Fibroblast of skin of back (primary cell): ENCODE measurements at places on chromosomes 5 and 9.
A peak's percentile ranks its signal among the peaks of the same experiment; 100 is the strongest.

DNA sequence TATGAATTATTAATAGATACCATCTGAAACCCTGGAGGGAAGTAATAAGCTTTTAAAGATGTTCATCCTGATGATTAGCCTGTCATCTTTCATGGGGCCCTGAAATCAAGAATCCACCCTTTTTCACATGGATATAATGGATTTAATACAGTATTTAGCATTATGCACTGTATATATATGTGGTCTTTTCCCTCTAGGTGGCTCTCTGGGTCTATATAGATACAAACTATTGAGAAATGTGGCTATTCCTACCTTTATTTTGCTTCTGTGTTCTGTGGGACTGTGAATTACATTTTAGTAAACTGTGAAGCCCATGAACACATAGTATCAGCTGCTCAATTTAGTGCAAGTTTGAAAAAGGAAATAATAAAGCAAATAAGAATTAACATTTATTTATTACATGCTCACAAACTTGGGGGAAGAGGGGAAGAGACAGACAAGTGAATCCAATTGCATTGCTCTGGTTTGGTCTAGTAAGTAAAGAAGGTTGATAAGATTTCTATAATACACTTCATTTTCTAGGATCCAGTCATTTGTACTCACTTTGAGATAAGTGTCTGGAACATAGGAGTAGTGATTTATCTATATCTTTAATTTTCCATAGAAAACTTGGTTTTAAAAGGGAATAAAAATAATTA is 112.2 kb downstream of the SCAMP1 start:
- no peak for DNase-seq

- peak; percentile 60 for DNase-seq
Observed at GRCh38 chr9:107890921-107891465, 401.4 kb upstream of the KLF4 start.

GRCh38 chr5:40985501-40985900 is 76.2 kb downstream of the C7 start:
- DNase-seq, result no peak

DNA sequence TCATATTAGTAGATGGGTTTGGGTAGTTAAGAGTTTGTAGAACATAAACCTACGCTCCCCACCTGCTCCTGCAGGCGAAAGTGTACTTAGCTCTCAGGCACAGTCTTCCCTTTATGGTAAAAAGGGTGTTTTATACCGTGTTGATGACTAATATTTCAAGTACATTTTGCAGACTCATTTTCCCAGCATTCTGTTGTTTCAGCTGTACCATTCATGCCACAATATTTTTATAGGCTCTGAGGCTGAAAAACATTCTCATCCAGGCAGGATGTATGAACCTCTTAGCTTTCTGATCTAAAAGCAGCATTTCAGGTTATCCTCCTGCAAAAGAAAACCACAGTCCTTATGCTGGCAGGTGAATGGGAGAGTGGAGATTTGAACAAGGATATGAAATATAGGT is 231.4 kb downstream of the NR2F1-AS1 start:
- peak; percentile 88 for DNase-seq

DNA sequence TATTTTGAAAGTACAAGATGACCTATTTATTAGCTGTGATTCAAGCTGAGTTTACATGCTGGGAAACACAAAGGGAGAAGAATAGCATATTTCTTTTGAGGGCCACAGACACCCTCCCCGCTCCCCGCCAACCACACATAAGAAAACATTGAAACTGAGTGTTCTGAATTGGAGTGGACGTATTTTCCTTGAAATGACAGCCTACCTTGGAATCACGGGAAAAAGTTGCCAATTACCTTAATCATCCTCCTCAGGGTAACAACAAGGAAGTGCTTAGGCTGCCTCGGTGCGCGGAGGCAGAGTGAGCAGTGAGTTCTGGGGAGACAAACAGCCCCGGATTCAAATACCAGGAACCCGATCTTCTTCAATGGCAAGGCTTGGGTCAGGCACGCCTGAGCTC is 31.4 kb downstream of the CFAP77 start:
- no peak for DNase-seq

DNA sequence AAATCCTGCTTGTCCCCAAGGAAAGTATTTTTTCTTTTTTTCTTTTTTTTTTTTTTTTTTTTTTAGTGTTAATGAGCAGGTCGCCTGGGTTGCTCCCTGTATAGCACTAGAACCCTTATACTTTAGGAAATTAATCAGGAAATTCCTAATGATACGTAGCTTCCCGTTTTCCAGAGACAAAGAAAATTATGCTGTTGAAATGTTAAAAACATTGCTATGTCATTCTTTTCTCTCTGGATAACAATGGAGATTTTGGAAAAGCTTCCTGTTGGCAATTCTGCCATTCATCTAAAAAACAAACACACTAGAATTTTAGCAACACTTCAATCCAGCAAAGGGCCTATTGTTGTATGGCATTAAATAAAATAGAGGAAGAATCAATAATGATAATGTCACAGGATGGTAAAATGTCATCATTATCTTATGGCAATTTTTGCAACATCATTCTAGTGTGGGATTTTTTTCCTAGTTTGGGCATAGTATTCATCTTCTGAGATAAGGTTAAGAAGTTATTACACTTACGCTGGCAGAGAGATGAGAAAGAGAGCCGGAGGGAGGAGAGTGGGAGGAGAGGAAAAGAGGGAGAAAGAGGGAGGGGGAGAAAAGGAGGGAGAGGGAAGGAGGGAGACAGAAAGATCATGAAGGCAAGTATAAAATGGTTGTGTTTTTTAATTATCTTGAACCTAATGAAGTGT is 315.8 kb upstream of the PDE4D start:
- DNase-seq, result peak; percentile 24

DNA sequence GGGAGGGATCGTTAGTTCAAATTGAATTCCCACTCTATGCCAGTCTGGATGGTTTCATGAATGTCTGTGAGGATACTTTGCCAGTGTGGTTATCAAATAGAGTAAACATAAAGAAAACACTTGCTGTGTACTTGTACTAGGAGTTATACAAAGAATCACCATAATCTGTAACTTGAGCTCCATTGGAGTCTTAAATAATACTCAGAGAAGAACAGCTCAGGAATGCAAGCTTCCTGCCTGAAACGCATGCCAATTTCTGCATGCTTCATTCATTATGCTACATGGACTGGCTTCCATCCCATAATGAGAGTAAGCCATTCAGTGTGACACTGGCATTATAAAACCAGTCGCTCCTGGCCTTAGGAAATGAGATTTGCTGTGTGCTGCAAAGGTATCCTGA is 351.4 kb downstream of the SEMA5A start:
- DNase-seq, result peak; percentile 77

DNA sequence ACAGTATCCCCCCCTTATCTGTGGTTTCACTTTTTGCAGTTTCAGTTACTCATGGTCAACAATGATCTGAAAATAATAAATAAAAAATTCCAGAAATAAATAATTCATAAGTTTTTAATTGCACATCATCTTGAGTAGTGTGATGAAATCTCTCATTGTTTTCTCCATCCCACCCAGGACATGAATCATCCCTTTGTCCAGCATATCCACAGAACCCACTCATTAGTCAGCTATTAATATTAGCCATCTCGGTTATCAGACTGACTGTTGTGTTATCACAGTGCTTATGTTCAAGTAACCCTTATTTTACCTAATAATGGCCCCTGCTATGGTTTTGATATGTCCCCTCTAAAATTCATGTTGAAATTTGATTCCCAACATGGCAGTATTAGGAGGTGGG is 40.7 kb downstream of the FAM114A2 start:
- no peak for DNase-seq

DNA sequence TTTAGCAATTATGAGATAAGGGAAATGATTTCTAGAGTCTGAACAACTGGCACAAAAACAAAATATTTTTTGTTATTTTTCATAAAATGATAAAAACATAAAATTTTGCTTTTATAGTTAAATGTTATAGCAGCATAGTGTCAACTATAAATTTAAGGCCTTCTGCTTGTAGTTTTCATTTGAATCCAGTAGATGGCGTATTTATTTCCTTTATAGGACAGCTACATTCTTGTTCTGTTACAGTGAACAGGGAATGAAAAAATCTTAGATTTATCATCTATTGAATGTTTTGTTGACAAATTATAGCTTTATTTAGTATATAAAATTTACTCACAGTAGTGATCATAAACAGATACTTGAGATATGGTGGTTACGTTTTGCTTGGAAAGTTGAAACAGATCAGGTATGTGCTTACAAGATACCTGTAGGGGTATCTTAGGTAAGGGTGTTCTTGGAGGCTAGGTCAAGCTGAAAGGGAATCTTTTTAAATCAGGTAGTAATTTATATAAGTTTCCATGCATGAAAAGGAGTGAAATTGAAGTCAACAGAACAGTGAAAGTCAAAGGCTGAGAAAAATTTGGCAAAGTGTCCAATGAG is 239.3 kb upstream of the GRIN3A start:
- peak; percentile 25 for DNase-seq

DNA sequence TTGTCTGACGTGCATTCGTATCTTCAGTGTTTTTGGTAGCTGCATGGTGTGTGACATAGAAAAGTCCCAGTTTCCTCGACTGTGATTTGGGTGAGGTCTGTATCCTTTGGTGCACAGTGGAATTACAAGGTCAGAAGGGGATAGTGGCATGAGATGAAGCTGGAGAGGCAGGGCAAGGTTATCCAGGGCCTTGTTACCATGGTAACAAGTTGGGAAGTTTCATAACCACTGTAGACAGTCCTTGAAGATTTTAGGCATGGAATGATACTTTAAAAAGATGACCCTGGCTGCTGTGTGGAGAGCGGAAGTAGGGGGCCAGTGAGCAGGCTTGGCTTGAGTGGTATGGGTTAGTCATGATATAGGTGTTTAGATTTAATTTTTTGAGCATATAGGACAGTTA is 11.9 kb downstream of the EHMT1 start:
- DNase-seq, result no peak

DNA sequence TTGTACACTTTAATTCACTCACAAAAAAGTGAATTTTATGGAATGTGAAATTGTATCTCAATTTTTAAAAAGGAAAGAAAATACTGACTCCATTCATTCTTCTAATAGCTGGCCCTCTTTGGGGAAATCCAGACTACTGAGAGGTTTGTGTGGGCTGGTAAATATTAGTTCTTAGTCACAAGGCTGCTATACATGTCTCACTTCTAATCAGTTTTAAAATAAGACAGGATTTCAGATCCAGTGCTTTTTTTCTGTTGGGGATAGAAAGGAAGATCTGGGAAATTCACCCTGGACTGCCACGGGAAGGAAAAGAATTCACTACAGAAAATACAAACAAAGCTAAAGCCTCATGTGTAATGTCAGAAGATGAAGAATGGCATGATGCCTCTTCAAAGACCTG is 32.7 kb upstream of the ADAMTSL1 start:
- DNase-seq, result peak; percentile 67

- DNase-seq, result no peak
Observed at GRCh38 chr5:73969195-73970036, 343.4 kb downstream of the ARHGEF28 start.

- no peak for DNase-seq
Observed at GRCh38 chr5:143696921-143697320, 115.0 kb upstream of the HMHB1 start.

DNA sequence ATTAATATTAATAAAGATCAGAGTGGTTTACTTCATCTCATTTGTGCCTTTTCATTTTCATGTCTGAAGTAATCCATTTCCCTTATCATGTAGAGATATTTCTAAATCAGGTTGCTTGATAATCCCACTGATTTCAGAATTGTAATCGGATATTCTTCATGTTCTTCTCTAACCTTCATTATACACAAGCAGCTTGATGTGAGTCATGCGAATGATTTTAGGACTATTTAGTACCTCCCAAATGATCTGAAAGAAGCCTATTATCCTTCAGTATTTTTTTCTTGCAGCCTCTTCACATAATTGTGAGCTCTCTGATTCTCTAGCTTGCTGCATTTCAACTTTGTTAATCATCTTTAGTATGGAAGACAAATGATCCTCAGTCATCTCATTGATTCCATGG is 182.0 kb downstream of the GIN1 start:
- DNase-seq, result peak; percentile 26

- DNase-seq, result no peak
Observed at GRCh38 chr5:38554861-38555260, 1.6 kb downstream of the LIFR start.

GRCh38 chr5:79856456-79857055 is 134.5 kb downstream of the MTX3 start:
- DNase-seq, result no peak

DNA sequence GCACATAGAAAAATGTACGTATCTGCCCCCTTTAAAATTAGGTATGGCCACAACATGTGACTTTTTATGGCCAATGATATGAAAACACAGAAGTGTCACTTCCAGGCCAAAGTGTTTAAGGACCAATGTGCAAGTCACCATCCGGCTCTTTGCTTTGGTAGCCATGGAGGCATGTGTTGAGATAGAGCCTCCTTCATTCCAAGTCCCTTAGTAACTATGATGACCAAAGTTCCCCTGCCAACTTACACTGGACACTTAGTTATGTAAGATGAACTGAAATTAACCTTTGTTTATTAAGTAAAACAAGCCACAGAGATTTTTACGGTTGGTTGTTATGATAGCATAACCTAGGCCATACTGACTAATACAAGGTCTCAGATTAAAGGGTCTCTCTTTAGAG is 51.0 kb downstream of the FBN2 start:
- peak; percentile 58 for DNase-seq

GRCh38 chr5:43589310-43589709 is 13.7 kb upstream of the NNT start:
- no peak for DNase-seq

GRCh38 chr9:79013715-79014610 is 557.8 kb upstream of the TLE4 start:
- peak; percentile 71 for DNase-seq

DNA sequence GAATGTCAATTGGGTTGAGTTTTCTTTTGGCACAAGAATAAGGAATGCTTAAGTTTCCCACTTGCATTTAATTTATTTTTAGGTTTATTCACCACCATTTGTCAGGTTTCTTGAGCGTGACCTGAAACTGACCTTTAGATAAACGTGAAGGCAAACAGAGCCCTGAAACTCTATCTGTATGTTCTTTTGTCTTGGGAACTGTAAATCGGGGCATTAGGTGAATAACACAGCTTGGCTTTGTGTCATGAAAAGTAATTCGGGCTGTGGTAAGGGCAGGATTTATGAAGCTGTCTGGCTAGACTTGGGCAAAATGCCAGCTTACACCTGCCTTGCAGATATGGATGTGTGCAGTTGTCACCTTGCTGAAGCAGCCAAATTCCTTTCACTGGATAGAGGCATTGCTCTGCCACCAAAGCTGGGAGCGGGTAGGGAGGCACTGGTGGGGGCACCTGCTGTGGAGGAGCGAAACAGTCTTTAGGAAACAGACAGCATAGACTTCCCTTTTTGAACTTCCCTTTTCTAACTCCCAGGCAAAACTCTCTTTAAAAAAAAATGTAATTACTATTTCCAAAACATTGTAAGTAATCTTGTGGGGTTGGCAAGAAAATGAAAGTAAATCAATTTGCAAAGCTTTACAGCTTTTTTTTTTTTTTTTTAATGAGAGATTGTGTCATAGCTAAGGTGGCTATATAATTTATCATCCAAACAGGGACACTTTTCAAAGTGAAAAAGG is 545.2 kb downstream of the CSNK1G3 start:
- DNase-seq, result no peak

GRCh38 chr9:35684921-35685320 is 4.8 kb downstream of the TPM2 start:
- DNase-seq, result no peak

GRCh38 chr9:97388721-97389238 is 23.1 kb upstream of the TDRD7 start:
- no peak for DNase-seq
